ENCODE measurements at places on chromosomes 1 and 21.

GRCh38 chr1:38826886-38827285 lies 32.7 kb downstream of the RRAGC start:
- DNase-seq = no peak

- DNase-seq = no peak
These were observed 5.8 kb downstream of the RGS1 start for GRCh38 chr1:192581131-192581927.

DNA sequence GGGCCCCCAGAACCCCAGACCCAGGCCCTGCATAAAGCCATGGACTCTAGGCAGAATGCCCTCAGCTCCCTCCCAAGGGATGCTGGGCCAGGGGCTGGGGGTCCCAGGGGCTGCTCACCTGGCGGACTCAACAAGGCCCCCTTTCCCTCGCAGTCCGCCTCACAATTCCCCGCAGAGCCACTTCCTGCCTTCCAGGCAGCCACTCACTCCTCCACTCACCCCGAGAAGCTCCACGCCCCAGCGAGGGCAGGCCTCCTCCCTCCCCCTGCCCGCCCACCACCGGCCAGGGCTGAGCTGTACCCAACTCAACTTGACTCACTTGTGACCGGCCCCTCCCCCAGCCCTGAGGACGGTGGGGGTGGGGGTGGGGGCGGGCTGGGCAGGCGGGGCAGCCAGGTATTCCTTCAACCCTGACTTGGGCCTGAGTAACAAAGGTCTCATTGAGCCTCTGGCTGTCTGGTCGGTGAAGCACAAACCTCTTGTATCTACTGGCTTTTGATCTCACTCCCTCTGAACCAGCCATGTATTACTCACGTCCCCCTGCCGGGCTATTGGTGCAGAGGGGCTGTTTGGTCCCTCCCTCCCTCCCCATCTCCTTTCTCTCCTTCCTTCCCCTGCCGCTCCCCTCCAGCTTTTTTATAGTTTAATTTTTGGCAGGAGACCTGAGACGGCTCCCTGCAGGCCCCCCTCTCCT lies 5.9 kb downstream of the BLACAT1 start:
- no peak for DNase-seq

DNA sequence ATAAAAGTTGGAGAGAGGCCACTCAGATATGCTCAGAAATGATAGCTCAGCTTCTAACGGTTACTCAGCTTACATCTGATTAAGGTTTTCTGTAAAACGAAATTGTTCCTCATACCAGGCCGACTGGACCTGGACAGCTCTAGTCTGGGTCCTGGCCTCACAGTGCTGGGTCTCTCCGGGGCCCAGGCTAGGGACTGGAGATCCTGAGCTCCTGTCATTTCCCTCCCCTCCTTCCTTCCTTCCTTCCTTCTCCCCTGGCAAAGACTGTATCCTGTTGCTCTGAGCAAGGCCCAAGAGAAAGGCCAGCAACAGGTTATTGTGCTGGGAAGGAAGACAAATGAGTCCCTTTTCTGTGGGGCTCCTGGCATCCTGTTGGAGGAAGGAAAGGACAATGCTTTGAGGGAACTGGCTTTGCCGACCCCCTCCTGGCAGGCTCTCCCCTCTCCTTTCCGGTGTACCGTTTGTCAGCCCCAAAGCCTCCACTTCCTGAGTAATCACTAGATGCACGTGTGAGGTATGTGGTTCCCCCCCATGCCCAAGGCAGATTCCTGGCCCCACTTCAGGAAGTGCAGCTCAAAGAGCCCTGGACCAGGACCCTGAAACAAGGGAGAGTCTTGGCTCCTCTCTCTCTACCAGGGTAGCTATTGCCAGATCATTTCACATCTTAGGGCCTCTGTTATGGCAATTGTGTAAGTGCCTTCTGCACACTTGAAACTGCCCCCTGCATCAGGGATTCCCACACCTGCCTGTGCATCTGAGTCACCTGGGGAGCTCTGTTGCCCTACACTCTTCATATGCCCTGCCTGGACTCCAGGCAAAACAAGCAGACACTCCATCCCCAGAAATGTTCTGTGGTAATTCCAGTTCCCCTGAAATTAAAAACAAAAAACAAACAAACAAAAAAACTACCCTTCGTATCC lies 212.7 kb upstream of the FGGY start:
- no peak for DNase-seq

DNA sequence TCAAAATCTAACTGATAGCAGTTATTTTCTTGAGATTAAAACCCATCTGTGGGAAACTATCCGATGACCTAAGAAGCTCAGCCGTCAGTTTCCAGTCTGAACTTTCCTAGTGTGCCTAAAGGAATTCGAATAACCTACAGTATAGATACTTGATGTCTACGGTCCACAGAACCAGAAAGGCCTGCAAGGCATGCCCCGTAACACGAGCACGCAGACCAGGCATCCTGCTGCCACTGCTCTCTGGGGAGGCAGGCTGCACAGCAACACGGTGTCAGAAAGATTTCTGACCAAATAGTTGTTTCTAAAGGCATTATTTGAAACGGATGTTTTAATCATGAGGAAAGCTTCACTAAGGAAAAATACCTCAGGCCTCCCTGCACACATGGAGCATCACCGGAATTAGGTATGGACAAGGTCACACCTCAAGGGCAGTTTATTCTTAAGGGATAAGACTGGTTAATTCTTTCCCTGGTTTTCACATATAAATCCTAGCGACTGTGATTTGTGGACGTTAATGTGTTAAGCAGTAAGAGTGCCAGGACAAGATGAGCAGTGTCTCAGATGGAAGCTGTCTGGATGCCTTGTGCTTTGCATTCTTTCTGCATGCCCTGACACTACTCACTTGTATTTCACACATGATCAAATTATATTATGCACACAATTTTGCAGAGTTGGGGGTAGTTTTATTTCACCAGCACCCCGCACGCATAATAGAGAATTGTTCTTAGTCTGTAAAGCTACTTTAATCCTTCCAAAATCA lies 49.0 kb upstream of the NADK start:
- no peak for DNase-seq

DNA sequence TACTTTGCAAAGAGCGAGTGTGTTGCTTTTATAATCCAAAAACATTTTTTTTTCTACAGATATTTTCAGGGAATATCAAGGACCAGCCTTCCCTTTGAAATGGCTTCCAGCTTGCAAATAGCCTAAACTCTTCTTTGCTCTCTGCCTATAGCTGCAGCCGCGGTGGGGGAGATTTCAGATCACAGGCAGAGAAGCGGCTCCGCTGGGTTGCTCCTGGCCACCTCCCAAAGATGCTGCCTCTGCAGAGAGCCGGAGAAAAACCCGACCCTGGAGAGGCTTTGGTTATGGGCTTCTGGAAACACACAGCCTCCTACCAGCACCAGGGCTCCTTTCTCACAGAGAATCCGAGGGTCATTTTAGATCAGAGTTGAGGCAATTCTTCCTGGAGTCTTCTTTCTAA lies 18.6 kb upstream of the PAX7 start:
- no peak for DNase-seq

DNA sequence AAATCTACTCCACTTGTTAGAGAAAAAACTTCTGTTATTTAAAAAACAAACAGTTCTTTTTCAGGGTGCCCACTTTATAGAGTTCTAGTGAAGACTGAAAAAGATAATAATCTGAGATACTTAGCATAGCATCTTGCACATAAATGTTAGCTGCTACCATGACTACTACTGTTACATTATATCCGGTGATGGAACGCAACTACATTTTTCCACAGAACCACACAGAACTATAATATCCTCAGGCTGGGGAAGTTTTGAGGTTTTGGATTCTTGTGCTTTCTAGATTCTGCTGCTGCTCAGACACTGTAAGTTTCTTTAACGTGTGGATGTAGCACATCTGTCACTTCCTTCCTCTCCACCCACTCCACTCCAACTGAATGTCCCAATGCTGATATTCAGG lies 110.3 kb downstream of the PTPN14 start:
- no peak for DNase-seq

GRCh38 chr21:33455686-33456446 lies 23.9 kb downstream of the TMEM50B start:
- DNase-seq = no peak

DNA sequence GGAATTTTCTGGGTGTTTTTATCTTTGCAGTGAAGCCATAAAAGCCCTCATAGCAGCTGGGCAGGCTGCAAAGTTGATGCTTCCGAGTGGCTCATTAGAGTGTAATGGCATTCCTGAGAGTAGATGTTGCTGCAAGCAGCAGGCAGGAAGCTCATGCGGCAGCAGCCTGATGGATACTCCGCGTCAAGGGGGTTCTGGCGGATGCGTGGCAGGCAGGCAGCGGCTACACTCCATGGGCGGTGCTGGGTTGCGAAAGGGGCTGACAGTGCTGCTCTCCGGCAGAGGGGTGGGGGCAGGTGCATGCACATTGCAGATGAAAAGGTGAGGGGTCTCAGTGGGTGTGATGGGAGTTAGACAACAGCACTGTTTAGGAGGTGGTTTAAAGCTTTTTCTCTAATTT lies 93.2 kb upstream of the AJAP1 start:
- no peak for DNase-seq

DNA sequence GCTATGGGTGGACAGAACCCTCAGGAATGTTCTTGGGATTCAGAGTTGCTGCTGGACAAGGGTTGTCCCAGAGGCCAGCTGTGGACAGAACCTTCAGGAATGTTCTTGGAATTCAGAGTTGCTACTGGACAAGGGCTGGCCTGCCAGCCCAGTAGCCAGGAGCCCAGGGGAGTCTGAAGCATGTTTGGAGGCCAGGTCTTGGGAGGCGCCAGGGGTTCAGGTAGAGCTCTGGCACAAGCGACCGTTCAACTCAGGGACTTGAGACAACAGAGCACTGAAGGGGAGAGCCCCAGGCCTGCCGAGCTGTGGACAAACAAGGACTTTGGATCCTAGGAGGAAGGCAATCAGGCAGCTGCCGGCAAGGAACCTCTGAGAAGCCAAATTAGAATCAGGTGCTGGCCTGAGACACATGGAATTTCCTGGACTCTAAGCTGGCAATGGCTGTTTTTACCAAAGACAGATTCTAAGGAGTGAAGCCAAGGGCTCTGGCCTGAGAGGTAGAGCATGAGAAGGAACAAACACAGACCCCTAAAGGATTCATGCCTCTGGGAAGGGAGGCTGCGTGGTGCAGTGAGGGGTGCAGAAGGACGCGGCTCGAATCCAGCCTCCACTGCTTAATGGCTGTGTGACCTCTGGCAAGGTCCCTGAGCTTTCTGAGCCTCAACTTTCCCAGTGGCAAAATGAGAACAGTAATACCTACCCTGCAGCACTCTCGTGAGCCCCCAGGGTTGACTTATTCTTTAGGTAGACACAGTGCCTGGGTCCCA lies 13.4 kb downstream of the PLA2G5 start:
- no peak for DNase-seq

DNA sequence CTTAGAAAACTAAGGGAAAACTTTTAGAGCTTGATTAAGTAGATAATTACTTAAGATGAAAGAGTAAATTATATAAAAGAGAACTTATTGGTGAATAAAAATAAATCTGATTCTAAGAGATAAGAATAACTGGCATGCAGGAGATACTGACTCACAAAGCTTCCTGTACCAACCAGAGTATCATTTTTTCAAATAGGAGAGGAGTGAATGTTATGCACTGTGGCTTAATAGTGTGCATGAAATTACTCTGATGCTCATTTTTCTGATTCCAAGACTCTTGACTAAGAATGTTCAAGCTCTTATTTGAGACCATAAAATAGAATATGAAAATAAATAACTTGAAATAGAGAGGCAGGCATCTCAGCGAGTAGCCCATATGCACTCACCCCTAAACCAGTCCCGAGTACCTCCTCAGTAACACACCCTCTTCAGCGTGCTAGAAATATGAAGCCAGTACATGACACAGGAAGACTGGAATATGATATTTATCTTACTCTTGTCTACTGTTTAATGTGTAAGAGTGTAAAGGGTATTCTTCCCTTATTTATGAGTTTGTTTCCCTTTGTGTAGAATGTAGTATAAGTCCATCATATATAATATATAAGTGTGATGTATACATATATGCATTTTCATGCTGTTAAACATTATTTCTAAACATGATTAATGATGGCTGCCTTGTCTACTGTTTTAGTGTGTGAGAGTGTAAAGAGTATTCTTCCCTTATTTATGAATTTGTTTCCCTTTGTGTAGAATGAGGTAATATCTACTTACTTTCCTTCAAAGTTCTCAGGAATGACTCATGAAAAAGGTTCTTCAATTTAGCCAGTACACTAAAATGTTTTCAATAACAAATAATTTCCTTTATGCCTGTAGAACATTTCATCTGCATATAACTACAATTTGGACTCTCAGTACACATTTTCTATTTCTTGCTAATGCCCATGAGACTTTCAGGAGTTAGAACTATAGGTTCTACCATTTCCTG lies 99.2 kb upstream of the PALMD start:
- no peak for DNase-seq

GRCh38 chr21:41865002-41865777 lies 14.0 kb downstream of the PRDM15 start:
- DNase-seq = no peak

GRCh38 chr1:212012034-212012740 lies 23.2 kb downstream of the INTS7 start:
- peak; percentile 3 for DNase-seq

DNA sequence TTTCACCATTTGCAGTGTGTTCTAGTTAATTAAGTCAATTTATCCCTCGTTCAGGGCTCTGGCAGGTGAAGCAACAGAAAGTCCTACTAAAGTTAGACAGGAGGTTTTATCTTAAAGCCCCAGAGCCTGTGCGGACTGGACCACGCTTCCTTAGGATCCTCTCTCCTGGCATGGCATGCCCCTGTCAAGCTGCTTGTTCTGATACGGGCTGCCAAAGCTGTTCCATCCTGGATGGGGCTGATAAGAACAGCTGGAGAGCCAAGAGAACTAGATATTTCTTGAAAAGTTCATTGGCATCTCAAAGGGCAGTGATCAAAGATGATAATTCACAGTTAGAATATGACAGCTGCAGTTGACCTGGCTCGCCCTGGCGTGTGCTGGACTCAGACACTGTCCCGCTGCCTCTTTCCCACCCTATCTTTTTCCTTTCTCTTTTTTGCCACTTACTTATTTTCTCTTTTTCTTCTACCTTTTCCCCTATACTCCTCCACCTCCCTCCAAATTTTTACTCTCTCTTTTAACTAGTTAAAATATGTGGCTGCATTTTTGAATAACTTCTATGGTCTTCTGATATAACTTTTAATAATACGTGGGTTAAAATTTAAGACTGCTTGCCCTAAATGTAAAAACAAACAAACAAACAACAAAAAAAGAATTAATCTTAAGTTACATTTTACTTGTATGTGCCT lies 96.7 kb downstream of the ABCA4 start:
- DNase-seq = no peak

DNA sequence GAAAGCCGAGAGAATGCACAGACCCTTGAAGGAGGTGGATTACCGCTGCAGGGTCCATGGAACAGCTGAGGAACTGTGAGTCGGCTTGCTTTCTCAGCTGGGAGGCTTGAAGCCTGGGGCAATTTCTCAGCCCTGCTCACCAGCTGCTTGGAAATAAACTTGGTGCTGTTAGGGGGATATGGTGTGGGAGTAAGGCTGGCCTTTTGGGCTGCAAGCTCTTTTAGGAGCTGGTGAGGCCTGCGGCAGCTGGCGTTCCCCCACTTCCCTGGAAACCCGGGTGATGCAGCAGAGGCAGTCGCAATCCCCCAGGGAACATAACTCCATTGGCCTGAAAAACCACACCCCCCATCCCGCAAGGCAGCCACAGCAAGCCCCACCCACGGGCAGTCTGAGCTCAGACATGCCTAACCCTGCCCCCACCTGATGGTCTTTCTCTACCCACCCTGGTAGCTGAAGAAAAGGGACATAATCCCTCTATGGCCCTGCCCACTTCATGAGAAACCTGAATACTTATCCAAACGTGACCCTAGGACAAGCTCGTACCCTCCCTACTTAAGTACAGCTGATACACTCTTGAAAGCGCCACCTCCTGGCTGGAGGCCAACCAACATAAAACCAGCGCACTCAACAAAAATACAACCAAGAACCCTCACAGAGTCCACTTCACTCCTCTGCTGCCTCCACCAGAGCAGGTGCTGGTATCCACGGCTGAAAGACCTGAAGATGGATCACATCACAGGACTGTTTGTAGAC lies 1995.8 kb downstream of the NCAM2 start:
- no peak for DNase-seq
